ENCODE measurements at places on chromosomes 3 and 15. TPM values are rescaled to one million over a fixed set of nuclear protein-coding genes. Genes with fewer than 3 reads are reported as not detected.

DNA sequence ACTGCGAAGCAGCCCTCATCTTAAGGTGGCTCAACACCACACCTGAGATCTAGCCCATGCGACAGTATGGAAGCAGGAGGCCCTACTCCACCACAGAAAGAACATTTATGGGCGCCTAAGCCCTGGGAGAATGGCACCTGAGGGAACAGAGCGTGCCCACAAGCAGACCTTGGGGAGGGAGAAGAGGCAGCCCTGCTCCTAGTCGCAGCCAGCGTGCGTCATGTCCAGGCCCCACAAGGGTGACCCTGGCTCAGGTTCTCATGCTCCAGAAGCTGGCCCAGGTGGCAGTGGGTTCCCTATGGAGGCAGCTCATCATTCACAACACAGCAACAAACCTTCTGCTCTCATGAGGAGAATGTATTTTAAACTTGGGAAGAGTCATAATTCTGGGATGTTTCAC is 19.3 kb upstream of the ANPEP start:
- DNase-seq: no peak

DNA sequence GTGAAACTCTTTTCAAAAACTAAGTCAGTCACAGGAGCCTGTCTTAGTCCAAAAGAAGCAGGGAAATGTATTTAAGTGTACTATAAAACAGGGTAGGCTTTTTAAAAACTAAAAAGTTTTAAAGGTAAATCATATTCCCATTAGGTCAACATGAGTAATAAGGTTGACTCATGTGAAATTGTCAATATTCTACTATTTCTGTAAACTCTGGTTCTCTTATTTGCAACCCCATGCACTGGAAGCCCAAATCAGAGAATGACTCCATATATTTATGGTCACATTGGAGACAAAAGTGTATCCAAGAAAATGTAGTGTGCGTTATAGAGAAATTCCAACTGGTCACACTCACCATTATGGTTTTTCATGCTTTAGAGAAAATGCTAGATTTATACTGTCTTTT is 600.3 kb upstream of the TGFBR2 start:
- no peak for DNase-seq

DNA sequence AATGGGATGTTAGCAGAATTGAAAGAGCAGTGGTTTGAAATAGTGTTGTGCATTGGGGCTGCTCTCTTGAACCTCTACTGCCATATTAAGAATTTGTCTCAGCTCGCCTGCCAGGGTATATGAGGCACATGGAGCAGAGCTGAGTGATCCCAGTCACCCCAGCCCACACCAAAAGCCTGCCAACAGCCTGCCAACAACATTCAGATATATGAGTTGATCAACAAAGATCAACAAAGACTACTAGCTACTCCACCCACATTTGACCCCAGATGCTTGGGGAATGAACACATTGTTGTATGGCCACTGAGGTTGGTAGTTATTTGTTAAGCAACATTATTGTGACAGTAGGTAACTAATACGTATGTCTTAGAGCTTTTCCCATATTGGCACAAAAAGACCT is 570.9 kb upstream of the IL12A start:
- DNase-seq: no peak

Gene CTXND1
- total RNA-seq: not detected

Gene EOMES
- total RNA-seq: 0.69 TPM

Gene ATP11B
- 143 TPM for total RNA-seq
